ENCODE measurements at places on chromosomes 4 and X.

- DNase-seq, result no peak
Observed at GRCh38 chr4:41358647-41359421, 102.1 kb downstream of the UCHL1 start.

DNA sequence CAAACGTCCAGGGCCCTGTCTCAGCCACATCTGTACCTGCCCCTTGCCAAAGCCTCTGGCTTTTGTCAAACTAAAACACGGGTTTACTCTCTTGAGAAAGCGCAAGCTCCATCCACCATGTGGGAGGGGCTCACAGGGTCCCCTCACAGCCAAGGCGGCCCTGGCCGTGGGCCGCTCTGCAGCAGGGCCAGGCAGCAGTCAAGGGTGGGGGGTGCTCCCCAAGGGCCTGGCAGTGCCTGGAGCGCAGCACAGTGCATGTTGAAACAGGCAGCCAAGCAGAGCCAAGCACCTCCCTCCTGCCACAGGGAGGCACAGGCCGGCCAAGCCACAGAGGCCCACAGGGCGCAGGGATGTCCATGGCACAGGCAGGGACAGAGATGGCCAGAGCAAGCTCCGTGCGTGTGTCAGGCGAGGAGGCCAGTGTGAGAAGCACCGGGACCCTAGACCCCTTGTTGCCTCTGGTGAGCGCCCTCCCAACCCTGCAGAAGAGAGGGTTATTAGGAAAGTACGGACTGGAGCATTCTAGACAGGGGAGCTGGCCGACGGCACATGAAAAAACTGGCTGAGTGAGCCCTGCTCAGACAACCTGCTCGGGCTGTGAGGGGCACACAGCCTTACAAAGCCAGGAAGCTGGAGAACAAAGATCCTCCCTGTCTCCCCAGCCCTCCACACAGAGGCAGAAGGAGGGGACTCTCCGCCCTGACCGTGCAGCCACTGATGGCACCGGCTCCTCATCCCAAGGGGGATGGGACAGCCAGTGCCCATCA is 39.0 kb downstream of the FAM53A start:
- DNase-seq, result no peak

DNA sequence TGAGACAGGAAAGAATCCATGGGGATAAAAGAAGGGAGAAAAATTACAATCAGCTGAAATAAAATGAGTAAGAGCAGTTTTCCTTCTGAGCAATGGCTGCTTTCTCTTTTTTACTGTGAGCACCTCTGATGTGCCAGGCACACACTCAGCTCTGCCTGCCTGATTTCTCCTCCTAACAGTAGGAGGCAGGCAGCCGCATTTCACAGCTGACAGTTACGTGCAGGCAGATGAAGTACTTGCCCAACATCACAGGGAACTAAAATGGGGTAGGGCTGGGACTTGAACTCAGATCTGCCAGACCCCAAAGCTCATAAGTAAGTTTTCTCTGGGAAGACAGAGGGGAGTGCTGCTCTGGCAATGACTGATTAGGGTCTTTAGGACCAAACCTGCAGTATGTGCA is 54.6 kb downstream of the C4orf50 start:
- DNase-seq, result no peak

- DNase-seq, result no peak
Observed at GRCh38 chrX:42094218-42094617, 170.9 kb upstream of the CASK start.

DNA sequence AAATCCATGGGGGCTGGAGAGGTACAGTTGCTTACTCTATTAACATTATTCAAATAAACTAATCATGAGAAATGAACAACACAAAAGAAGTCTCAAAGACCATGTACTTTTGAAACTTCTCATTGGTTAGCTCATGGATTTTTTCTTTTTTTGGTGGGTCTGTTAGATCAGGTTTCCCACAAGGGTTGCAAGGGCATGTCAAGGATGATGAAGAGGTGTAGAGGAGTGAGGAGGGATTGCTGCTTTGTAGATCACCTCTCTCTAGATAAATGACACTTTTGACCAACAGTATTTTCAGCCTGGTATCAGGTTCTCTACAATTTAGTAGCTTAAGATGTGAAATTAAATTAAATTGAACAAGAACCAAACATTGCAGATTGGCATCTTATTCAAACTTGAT is 417.9 kb upstream of the AGA start:
- no peak for DNase-seq

GRCh38 chr4:146699910-146700309 is 61.2 kb downstream of the POU4F2 start:
- DNase-seq, result no peak

GRCh38 chrX:137792214-137792613 is 226.3 kb downstream of the ZIC3 start:
- no peak for DNase-seq

DNA sequence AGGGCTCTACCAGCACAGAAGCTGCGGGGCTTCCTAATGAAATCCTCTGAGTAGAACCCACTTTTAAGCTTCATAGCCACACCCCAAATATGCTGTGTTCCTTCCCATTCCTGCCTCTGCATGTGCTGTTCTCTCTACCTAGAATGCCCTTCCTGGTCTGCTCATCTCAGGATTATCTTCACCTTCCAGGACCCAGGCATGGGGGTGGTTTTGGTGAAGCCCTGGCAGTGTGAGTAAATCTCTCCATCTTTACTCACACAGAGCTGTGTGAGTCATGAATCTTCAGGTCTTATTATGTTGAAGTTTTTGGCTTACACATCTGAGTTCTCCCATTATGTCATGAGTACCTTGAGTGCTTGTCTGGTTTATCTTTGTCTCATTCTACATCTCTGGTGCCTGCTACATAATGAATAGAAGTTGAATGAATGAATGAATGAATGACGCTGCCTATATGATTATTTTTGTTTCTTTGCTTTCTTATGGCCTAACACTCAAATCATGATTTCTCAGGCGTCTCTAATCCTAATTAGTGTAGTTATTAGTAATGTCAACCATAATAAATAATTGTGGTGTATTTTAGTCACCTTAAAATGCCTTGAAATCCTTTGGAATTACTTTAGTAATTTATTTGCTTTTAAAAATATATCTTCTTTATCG is 41.9 kb downstream of the HADH start:
- no peak for DNase-seq

DNA sequence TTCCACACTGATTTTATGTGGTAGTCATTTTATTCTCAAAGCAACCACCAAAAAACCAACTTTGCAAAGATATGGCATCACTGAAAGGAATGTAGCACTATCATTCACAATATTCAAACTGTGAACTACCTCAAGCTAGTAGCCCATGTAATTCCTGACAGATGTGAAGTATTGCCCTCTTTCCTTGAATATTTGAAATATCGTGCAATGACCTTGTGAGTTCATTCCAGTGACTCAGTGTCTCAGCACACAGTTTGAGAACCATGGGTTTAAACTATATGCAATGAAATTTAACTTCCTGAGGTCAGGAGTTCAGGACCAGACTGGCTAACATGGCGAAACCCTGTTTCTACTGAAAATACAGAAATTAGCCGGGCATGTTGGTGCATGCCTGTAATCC is 20.9 kb upstream of the IQCM start:
- DNase-seq, result no peak

- no peak for DNase-seq
Observed at GRCh38 chr4:147090486-147090885, 144.8 kb upstream of the TTC29 start.

DNA sequence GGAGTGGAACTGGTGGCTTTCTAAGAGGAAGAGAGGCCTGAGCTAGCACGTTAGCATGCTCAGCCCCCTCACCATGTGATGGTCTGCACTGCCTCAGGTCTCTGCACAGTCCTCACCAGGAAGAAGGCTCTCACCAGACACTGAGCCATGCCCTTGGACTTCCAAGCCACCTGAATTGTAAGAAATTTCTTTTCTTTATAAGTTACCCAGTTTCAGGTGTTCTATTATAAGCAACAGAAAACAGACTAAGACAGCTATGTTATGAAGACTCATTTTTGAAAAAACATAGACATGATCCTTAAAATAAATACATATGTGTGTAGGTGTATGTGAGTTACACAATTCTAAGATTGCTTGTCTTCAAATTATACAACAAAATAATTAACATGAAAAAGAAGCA is 74.7 kb downstream of the CEP44 start:
- DNase-seq, result no peak

GRCh38 chr4:163693776-163694175 is 199.3 kb downstream of the TMA16 start:
- DNase-seq, result no peak

DNA sequence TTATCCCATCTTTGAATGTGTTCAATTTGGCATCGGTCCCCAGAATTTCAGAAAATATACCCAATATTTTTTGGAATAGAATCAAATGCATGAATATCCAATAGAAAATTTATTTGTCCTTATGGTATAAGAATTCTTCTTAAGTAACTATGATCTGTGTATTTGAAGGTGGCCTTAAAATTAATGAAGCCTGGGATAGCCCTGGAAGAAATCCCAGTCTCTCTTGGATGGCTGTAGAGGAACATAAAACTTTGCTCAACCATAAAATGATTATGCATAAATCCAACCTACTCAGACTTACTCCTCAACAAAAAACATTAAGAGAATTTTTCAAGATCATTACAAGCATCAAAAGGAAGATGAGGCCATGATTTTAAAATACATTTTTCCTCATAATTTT is 269.4 kb upstream of the SMIM31 start:
- no peak for DNase-seq

GRCh38 chr4:150256225-150256620 is 178.0 kb downstream of the DCLK2 start:
- DNase-seq, result no peak

DNA sequence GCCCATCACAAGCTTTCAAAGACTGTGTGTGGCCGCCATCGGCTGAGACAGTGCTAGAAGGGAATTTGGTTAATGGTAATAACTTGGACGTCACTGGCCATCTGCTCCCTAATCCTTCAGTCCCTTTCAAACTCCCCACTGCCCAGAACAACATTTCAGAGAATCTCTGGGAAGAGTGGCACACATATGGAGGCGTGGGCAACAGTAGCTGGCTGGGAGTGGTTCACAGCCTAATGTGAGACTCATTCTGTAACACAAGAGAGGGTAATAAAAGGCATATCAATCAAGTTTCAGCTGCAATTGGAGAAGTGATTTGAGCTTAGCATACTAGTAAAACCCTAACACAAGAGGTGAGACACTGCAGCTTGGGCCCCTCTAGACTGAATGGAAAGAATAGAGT is 15.4 kb downstream of the SMIM10 start:
- no peak for DNase-seq

DNA sequence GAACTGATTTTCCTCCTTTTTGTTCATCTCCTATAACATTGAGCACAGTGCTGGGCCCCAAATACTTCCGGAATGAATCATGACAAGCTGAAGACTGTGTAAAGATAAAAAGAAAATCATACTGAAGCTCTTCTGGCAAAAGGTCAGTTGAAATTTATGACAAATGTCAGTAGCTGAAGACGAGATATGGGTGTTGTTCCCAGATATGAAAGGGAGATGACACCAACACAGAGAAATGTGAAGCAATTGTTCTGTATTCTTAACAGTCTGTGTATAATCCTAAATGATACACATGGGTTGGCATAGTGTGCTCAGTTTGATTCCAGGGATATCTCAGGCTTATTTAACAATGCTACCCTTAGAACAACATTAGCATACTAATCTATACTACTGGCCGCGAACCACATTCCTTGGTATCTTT is 170.5 kb upstream of the PITX2 start:
- no peak for DNase-seq

- no peak for DNase-seq
Observed at GRCh38 chr4:142984871-142985585, 138.9 kb upstream of the INPP4B start.

DNA sequence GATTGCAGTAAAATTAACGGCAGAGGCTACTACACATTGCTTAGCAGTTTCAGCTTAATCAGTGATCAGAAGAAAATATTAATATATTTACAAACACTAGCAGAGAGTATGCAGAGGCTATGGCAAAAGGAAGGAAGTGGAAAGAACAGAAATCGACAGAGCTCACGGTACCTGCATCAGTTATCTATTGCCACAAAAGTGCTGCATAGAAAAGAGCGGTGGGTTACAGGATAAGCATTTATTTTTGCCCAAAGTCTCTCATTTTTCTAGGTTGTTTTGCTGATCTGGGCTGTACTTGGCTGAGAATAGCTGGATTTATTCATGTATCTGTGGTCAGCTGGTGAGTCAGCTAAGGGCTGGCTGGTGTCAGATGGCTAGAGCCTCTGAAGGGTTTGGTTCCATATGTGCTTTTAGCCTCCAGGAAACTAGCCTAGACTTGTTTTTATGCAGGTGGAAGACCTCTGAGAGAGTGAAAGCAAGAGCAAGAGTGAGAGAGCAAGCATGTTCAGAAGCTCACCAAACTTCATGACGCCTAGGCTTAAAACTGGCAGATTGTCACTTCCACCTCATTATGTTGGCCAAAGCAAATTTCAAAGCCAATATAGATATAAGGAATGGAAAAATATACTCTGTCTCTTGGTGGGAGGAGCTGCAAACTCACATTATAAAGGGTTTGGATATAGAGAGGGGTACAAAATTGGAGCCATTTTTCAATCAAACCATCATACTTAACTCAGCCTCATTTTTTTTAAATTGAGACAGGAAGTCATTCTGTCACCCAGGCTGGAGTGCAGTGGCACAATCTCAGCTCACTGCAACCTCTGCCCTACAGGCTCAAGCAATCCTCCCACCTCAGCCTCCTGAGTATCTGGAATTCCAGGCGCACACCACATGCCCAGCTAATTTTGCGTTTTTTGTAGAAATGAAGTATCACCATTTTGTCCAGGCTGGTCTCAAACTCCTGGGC is 153.2 kb upstream of the RPL34 start:
- no peak for DNase-seq

All from activated gamma-delta T cell treated with Interleukin-2 at 50 U/mL for 16 hours (primary cell).